HFFc6 (cell line): ENCODE measurements at places on chromosomes 3 and 15.

DNA sequence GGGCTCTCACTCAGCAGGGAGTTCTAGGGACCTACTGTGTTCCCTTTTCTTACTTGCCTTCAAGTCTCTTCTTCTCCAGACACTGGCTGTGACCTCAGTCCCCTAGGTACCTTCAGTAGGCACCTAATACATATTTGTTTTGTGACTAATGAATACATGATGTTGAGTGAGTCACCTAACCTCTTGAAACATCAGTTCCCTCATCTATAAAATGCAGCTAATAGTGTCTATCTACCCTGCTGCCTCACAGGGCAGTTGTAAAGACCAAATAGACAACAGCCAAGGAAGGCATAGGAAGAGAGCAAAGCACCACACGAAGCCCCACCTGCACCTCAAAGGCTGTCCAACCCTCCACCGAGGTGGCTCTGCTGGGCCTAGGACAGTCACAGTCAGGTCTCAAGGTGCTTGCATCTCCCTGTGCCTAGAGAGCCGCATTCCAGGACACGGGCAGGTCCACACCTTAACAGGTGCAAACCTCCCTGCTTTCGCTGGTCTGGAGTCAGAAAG is 29.1 kb downstream of the DAPK2 start:
- peak; percentile 51 for DNase-seq

DNA sequence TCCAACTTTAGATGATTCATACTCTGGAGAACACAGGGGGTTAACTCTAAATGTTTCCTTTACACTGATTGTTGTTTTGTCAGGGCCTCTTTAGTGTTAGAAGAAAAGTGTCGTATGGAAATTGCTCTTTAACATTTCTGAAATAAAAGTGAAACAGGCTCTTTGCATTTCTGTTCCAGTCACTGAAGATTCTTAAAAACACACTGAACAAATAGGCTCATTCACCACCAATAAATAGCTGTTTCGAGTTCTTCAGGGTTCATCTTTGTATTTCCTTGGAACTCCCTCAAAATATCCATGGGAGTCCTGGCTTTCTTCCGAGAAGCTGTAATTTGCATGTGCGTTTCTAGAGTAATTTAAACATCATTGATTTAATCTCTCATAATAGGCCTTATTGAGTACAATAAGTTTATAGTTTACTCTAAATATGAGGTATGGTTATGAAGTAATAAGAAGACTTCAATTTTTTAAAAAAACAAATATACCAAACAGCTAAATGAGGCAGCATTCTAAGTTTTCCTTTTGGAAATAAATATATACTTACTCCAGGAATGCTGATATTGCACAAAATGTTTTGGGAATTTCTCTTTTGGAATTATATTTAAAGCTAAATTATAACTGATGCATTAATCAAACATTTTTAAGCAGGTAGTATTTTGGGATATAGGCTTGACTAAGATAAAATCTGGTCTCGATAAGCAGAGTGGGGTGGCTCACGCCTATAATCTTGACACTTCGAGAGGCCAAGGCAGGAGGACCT is 327.4 kb downstream of the EPHA3 start:
- no peak for DNase-seq

DNA sequence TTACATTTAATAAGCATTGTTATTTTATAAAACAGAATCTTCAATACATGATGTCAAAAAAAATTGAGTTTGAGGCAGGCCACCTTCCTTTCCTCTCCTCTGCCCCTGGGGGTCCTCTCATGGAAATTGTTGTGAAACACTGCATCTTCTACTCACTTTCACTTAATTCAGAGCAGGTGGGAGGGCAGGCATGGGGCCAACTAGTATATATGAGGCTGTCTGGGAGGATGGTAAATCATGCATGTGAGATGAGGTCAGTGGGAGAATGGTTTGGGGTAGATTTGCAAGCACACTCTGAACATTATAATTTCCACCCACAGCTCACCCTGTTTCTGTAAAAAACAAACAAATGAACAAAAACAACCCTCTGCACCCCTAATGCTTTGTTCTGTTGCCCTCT is 10.4 kb upstream of the CCDC14 start:
- DNase-seq: no peak

DNA sequence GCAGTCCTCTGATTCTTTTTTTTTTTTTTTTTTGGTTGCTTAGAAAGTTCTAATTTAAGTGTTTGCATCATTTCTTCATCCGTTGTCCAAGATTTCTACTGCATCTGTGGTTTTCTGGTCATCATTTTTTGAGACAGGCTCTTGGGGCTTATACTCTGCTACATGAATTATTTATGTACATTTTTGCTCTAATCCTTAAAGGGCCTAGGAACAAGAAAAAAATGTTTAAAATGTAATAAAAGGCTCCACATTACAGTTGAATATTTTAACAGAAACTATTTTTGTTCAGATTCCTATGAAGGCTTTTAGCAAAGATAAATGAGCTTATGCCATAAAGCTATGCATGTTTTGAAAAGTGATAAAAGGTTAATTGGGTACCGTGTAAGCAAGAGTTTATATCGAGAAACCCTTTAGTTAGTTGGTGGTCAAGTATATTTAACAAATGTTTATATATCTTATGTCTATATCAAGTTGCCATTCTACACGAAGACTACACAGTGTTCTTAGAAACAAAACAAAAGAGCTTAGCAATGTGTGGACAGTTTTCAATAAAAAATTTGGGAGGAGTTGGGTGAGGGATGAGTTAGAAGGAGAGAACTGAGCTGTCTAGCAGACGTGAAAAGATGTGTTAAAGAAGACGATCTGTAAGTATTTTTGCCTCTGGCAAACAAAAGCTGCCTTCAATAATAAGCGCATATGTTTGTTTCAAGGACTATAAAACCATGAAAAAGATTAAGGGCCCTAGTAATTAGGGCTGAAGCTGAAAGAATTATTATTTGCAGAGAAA is 563.6 kb upstream of the NAALADL2 start:
- no peak for DNase-seq

DNA sequence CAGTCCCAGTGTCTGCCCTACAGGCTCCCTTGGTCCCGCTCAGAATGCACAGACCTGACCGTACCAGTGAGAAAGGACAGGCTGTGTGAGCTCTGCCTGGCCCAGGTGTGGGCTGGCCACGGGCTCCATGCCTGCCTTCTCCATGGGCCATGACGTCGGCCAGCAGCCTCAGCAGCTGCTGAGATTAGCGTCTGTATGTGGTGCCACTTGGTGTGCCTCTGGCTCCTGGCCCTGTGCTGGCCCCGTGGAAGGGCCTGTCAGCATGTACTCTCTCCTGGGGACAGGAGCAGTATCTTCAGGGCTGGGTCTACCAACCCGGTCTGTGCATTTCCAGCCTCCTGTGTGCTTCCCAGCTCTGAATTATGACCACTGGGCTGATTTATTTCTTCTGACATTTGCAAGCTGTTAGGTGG is 25.7 kb downstream of the KLF13 start:
- no peak for DNase-seq

DNA sequence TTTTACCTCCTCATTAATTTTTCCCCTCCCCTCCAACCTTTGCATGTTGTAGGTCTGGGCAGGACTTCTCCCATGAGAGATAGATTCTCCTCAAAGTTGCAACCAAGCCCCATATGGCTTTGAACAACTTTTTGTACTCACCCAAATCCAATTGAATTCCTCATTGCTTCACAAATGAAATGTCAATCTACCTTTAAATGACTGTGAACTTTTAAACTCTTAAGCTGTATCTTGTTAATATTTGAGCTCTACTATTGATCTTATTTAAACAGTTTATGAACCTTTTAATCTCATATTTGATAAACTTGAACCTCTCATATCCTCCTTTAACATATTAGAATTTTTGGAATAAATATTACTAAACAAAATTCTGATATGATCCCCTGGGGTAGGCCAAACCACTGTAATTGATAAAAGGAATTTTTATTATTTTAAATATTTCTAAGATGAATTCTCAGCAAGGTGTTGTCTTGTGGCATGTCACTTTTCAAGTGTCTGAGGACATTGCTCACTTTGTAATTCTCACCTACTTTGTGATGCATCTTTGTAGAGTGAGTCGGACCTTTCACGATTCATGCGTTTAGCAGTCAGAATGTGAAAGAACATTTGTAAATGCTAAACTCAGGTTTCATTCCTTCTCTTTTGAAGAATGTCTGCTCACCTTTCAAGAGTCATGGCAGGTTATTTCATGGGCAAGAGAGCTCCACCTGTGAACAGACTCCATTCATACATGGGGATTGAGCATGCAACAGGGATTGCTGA is 23.4 kb upstream of the GREM1 start:
- no peak for DNase-seq

- no peak for DNase-seq
Observed at GRCh38 chr3:155488671-155489070, 195.2 kb upstream of the STRIT1 start.

DNA sequence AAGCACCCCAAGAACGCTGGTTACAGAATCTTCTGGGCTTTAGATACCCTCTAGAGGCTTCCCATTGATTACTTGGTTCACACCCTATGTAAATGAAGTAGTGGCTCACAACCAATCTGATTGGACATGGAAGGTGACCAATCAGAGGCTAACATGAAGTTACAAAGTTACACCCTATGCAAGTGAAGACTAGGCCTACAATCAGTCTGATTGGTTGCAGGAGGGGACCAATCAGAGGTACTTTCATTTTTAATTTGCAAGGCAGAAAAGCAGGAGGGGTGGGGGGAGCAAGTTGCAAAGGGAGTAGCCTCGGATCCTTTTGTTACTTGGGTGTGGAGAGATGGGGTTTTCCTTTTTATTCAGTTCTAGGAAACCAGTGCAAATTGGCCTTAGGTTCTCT is 11.1 kb upstream of the RTP2 start:
- peak; percentile 53 for DNase-seq

- no peak for DNase-seq
Observed at GRCh38 chr3:130442284-130442683, 74.7 kb upstream of the COL6A6 start.

DNA sequence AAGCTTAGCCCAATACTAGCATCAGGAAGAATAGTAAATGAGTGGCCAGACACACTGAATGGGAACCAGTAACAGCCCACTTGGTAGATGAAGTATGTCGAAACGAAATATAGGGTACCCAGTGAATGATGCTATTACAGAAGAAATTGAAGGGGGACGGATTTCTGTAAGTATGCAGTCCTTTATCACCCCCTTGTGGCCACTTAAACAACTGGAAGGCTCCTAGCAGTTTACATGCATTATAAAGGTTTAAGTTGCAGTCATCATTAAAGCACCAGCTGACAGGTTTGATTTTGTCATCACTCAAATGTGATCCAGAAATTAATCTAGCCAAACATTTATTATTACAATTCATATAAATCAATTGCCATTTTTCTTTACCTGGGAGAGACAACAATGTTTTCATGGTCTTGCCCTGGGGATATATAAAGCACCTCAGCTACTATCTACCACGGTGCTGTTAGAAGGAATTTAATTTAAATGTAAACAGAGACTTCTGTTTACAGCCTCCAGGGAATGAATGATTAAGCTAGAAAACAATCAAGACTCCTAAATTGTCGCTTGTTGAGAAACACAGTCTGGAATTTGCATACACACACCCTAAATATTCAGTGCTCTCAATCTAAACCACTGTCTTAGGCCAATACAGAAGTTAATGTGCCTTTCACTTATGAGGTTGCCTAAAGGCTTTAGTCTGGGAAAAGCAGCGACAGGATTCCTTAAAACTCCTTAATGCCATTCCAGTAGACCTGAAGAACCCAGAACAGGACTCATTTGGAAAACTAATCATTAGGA is 7.8 kb downstream of the EIF1B start:
- DNase-seq: peak; percentile 50

DNA sequence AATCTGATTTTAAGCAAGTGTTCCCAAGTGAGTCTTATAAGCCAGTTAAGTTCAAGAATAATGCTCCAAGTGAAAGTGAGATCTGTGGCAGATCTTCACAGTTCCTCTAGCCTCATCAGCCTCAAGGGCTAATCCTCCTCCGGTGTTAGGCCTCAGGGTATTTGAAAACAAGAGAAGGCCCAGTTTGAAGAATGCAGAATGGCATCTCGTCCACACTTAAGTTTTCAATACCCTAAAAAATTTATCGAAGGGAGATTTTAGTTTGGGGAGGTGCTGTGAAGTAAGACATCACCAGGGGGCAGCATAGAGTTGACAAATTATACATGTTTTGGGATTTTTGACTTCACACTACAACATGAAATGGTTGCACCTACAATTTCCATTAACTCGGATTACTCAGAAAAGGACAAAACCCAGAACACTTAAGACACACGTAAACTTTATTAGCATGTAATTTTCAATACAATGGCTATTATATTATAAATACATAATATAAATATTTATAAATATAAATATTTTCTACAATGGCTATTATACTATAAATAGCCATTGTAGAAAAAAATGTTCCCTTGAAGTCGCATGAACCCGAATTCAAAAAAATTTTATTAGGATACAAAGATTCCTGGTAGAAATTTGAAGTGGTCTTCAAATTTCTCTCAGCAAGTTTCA is 2.3 kb upstream of the TMEM266 start:
- peak; percentile 2 for DNase-seq

GRCh38 chr3:175267121-175267531 is 408.0 kb downstream of the NAALADL2 start:
- DNase-seq: peak; percentile 90

GRCh38 chr3:100789579-100789978 is 80.3 kb downstream of the TFG start:
- no peak for DNase-seq

DNA sequence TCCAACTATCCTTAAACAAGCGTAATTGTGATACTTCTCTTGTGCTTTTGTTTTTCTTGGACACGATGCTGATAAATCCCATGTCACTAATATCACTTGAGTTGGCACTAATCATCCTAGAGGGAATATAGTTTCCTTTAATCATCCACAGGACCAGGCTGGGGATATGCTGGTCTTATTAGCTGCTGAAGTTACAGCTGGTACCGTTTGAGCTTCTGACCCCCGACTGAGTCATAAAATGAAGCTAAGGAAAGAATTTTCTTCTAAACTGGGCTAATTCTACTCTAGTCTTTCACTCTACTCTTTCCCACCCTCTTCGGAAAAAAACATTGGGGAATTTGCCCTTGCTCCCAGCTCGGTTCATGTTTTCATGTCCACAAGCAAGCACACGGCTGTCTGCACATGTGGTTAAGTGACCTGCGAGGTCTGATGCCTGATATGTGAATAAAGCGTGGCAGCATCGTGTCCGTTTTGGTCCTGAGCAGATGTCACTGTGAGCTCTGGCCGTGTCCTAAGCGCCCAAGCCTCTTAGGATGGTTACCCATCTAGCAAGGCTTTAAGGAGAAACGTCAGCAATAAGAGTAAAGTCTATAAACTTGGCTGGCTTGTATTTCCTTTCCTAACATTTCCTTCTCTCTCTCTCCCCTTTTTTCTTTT is 223.7 kb downstream of the ITPR1 start:
- DNase-seq: peak; percentile 83

GRCh38 chr15:58770519-58770856 is 614 bp upstream of the MINDY2 start:
- peak; percentile 83 for DNase-seq

- no peak for DNase-seq
Observed at GRCh38 chr3:189260556-189261493, 89.1 kb downstream of the TPRG1 start.

GRCh38 chr15:52163321-52164190 is 27.6 kb downstream of the GNB5 start:
- DNase-seq: no peak

- no peak for DNase-seq
Observed at GRCh38 chr3:9397906-9398699, 688 bp downstream of the SETD5 start.
